ENCODE measurements at places on chromosomes 12 and 14.

- DNase-seq, result peak; percentile 75
Measured at GRCh38 chr12:22100958-22101748, 55.1 kb downstream of the CMAS start.

GRCh38 chr12:14964406-14964805 is 3.0 kb upstream of the ARHGDIB start:
- peak; percentile 54 for DNase-seq

- no peak for DNase-seq
Measured at GRCh38 chr14:30195941-30196340, 268.3 kb upstream of the PRKD1 start.

DNA sequence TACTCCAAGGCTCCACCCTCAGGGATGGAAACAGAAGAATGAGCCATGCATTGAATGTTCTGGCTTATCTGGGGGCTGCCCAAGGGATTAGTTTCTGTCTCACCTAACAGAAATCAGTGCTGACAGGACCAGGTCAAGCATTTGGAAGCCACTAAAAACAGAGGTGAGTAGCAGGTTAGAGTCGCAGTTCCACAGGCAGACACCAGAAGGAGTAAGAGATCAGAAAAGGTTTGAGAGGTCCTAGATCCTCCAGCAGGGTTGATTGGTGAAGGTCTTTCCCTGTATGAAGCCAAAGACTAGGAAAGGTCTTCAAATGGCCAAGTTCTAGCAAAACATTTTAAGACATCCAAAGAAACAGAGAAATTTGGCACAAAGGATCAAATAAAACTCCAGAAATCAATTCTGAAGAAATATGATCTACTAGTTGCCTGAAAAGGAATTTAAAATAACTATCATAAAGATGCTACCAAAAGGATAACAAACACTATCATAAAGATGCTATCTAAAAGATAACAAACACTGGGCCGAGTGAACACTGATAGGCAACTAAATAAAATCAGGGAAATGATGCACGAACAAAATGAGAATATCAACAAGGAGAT is 19.5 kb upstream of the TTC9 start:
- DNase-seq, result peak; percentile 46

DNA sequence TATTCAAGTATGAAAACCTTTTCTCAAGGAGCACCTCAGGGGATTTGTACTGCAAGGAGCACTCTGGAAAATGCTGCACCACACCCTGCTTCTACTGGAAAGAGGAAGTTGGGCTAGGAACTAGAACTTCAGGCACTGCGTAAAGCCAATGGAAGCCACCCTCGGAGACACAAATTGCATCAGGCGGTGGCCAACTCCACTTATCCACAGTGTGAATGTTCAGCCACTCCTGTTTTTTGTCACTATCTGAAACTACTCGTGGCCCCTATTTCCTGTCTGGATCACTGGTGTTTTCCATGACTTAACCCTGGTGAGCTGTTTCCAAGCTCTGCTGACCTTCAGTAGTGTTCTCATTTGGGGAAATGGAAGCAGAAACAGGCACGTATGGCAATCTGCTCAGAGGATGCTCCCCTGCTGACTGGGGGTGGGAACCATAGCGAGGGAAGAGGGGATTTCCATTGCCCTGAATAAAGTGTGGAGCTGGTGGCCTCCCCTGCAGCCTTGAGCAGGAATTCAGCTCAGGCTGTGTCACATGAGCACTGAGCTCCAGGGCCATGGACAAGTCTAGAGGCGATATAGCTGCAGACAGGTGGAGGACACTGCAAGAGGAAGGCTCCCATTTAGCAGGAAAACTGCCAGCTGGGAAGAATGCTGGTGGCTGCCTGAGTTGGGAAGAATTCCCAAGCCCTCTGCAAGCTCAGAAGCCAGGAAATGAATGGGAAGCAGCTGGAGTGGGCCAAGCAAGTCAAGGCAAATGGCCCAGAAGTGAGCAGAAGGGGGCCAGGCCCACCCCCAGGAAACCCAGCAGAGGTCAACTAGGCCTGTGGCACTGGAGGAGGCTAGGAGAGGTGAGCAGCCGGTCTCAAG is 50.5 kb upstream of the RAP1B start:
- peak; percentile 99 for DNase-seq

DNA sequence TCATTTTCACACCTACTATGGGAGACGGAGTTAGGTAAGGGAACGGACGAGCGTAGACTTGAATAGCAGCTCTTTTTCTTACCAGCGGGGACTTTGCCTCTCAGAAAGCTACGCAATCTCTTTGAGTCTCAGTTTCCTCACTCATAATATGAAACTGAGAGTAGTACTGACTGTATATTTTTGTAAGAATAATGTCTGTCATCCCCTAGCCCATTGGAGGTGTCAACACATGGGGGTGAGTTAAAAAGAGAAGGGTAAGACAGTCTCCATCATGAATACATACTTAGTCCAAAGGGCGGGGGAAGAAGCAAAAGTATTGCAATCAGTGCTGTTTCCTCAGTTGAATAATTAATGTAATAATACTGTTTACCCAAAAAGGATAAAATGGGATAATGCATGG is 592.2 kb downstream of the NRXN3 start:
- DNase-seq, result no peak

- peak; percentile 37 for DNase-seq
Measured at GRCh38 chr14:57390806-57391516, 575 bp downstream of the NAA30 start.

DNA sequence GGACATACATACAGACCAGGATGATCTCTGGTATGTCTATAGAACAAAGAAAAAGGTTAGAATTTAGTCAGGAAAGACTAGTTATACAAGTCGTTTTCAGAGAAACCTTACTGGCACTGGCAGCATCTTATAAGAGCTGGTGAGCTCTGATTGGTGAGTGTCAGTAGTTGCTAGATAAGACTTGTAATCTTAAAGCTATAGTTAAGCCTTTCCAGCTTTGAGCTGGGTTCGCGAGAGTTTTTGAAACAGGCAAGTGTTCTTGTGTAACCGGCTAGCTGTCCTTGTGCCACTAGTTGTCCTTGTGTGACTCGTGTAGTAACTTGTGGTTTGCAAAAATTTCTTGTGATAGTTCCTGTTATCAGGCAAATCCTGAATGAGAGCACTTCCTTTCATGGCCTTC is 740.9 kb downstream of the GALC start:
- no peak for DNase-seq

DNA sequence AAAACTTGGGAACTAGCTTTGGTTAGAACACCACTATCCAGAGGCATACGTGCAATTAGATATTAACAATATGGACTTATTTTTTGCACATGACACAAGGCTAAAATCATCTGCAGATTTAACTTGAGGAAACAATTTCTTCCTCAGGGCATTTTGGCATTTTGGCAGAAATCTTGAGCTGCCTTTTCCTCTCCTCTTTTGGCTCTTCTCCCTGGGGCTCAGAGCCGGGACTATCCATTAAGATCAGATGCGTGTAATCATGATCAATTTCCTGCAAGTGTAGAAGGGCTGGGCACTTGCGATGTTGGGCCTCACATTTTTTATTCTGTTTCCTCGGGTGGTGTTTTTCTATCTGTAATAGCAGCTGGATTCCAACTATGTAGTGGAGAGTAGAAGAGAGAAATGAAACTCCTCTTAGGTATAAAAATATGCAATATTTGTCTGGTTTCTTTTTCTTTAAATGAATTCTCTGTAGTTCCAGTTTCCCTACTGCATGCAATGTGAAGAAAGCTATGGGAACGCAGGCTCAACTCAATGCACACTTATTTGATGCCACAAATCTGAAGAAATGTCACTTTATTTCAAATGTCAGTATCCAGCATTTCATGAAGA is 1010.8 kb downstream of the FLRT2 start:
- no peak for DNase-seq

GRCh38 chr14:103657471-103657870 is 28.5 kb downstream of the KLC1 start:
- DNase-seq, result peak; percentile 65

All from inflammatory macrophage treated with lipopolysaccharide for 4 hours (primary cell).